ENCODE measurements at places on chromosomes 1 and 21. TPM values are rescaled to one million over a fixed set of nuclear protein-coding genes. Genes with fewer than 3 reads are reported as not detected.

DNA sequence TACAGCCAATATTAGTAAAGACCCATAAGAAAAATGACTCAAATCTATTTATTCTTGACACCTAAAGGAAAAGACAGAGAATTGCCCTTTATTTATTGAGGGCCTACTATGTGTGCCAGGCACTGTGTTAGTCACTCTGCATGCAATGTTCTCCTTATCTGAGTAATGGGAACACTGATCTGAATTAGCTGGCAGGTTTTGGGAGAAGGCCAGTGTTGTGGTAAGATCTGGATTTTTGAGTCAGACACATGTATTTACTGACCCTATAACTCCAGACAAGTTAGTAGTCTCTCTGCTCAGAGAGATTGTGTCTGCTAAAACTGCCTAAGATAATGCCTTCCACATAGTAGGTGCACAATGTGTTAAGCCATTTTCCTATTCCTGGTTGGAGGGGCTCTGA lies 17.3 kb downstream of the LCE4A start:
- no peak for DNase-seq

TNFRSF9 gene
- total RNA-seq: 0.16 TPM

GRCh38 chr1:98668733-98669132 lies 7.2 kb downstream of the SNX7 start:
- no peak for DNase-seq

- DNase-seq: no peak
Observed at GRCh38 chr1:27992276-27992675, 32.5 kb downstream of the XKR8 start.

DNA sequence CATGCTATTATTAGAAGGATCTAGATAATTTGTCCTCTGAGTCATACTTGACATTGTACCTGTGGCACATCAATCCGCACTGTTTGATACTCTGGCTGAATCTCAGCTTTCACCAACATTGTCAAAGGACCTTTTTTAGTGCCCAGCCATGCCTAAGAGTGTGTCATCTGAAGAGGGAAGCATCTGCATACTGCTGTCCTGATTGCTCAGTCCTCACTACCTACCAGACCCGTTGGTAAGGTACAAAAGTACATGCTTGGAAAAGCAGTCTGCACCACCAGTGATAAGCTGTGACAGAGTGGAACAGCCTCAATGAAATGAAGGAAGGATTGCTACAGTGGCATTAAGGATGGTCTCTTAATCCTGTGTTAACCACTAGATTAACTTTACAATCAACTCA lies 17.1 kb downstream of the SYNC start:
- DNase-seq: no peak

- no peak for DNase-seq
Observed at GRCh38 chr1:36436821-36437220, 13.4 kb downstream of the OSCP1 start.

ALX3 gene
- 0.21 TPM for total RNA-seq

DNA sequence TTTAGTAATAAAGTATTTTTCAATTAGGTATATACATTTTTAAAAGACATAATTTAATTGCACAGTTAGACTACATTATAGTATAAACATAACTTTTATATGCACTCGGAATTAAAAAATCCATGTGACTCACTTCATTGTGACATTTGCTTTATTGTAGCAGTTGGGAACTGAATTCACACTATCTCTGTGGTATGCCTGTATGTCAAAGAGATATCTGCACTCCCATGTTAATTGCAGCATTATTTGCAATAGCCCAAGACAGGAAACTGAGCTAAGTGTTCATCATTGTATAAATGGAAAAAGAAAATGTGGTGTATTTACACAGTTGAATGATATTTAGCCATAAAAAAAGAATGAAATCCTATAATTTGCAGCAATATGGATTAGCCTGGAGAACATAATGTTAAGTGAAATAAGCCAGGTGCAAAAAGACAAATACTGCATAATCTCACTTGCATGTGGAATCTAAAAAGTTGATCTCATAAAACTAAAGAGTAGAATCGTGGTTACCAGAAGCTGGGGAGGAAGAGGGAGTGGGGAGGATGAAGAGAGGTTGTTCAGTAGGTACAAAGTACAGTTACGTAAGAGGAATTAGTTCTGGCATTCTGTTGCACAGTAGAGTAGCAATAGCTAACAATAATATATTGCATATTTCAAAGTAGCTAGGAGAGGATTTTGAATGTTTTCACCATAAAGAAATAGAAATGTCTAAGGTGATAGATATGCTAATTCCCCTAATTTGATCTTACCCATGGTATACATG lies 64.8 kb downstream of the DPT start:
- no peak for DNase-seq

All from urinary bladder (tissue), 4 donors.